ENCODE measurements at places on chromosomes 4 and X.

GRCh38 chrX:121854614-121854911 is 807.2 kb downstream of the GLUD2 start:
- no peak for DNase-seq

DNA sequence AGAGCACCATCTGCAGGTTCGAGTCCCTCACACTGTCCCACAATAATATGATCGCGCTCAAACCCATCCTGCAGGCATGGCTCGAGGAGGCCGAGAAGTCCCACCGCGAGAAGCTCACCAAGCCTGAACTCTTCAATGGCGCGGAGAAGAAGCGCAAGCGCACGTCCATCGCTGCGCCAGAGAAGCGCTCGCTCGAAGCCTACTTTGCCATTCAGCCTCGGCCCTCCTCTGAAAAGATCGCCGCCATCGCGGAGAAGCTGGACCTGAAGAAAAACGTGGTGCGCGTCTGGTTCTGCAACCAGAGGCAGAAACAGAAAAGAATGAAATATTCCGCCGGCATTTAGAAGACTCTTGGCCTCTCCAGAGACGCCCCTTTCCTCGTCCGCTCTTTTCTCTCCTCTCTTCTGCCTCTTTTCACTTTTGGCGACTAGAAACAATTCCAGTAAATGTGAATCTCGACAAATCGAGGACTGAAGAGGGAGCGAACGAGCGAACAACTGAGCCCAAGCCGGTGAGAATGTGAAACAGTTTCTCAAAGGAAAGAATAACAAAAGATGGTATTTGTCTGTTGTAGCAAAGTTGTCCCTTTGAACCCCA is 1.9 kb downstream of the POU4F2 start:
- DNase-seq = no peak

DNA sequence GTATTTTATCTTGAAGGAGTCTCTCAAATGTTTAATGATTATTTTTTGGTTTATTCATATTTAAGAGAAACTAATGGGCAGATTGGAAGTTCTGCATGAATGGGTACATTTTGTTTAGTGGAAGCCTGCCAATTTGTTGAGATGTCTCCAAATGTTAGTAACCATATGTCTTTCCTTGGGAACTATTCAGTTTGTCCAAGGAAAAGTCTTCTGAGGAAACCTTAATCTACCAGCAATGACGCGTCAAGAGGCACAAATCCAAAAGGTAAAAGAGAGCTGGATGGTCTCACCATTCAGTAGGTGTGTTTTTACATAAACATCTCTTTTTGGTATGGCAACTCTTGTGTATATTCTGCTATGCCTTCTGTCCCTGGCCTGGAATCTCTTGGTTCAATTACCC is 37.4 kb upstream of the NDST3 start:
- no peak for DNase-seq

- no peak for DNase-seq
Measured at GRCh38 chrX:40809210-40809609, 73.9 kb upstream of the MED14 start.

GRCh38 chr4:123593655-123594054 is 197.1 kb downstream of the SPRY1 start:
- no peak for DNase-seq

DNA sequence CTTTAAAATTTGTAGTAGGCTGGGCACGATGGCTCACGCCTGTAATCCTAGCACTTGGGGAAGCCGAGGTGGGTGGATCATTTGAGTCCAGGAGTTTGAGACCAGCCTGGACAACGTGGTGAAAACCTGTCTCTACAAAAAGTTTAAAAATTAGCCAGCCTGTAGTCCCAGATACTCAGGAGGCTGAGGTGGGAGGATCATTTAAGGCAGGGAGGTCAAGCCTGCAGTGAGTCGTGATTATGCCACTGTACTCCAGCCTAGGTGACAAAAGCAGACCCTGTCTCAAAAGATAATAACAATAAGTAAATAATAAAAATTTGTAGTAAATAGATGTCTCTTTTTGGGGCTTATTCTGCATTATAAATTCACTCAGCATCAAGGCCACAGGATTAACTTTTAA is 118.5 kb downstream of the IRF2 start:
- no peak for DNase-seq

GRCh38 chr4:86890790-86891189 is 1.4 kb downstream of the C4orf36 start:
- no peak for DNase-seq

DNA sequence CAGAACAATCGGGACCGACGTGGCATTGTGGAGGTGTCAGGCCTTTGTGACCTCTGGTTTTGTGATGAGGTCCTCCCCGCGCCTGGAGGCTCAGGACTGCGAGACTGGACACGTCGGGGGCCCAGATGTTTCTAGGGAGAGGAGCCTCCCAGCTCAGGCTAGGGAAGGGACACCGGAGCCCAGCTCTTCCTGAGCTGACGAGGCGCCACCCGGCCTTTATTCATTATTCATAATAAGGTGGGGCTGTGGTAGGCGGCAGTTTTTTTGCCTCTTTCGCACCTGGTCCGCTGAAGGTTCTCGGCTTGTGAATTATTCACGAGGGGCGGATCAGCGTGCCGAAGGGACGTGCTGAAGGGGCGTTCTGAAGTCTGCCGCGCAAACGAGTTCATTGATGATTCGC is 2.3 kb upstream of the UBA1 start:
- no peak for DNase-seq

GRCh38 chr4:154528869-154529268 is 21.3 kb downstream of the PLRG1 start:
- DNase-seq = no peak

DNA sequence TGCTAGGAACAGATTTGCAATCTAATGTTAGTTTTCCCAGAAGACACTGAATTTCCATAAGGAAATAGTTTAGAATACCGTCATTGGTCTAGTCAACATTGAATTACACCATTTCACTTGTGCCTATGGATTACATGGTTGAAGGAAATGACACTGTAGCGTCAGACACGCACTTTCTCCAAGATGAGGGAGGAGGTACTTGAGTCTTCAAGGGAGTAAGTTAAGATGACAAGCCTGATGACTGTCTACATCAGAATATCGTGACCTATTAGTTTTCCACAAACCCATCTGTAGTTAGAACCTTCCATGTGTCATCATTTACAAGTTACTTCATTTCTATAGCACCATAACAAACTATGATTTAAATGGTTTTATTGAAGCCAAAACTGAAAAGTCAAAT is 153.7 kb downstream of the AMELX start:
- DNase-seq = no peak

DNA sequence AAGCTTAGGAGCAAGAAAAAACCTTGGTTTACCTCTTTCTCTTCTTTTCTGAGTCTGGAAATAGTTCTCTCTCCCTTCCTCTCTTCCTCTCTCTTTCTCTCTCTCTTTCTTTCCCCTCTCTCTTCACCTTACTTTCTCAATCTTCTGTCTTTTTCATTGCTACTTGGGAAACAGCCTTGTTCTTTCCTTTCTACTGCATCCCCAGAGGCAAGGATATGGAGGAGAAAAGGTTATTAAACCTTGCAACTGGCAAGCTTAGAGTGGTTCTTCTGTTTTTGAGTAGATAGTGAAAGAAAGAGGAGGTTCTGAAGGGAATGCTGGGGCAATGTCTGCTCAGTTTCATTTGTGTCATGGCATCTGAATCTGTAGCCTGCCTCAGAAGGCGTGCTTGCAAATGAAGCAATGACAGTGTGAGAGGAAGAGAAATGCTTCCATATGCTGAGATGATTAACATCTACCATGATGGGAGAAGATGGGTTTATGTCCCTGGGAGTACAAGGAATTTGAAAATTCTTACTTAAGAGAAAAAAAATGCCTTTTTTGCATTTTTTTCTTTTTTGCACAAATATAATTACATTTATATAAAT is 190.6 kb downstream of the CEP135 start:
- DNase-seq = no peak

DNA sequence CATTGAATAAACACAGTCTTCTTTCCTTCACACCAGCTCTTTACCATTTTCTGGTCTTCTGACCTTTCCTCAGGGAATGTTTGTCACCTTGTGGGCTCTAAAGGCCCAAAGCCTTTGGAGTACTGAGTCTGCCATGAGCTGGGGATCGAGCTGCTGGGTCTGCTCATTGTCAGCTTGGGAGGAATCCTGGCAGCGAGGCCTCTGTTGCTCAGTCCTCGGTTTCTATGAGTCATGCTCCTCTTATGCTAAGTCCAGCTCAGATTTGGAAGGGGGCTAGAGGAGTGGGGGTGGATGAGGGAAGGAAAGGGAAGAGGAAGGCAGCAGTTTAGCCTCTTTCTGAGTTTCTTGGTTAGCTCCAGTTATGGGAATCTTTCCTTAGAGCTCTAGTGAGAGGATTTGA is 31.1 kb downstream of the NHSL2 start:
- DNase-seq = no peak

DNA sequence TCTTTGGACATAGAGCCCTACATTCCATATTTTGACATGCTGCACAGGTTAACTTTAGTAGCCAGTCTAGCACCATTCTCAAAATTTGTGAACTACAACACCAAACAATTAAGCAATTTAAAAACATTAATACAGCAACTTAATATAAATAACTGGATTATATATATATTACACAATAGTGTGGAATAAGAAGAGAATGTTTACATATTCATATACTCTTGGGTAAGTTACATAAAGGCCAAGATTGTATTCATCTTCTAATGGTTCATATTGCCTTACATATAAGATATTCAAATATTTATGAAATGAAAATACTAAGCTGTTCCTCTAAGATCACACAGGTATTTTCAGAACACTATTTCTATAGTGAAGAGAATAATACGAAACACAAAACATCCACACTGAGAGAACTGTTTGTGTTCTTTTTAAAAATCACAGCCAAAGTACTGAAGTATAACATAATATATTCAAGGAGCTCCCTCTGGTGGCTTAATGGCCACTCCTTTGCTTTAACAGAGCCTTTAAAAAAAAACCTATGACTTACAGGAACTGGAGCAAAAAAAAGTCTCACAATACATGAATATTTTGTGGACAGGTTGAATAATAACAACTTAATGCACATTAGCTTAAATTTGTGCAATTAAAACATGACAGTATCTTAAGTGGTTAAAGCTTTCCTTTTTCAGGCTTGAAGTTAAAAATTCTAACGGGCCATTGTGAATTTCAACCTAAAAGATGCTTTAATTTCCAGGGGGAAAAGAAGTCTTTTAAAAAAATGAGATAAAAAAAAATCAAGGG is 46.2 kb downstream of the NEK1 start:
- no peak for DNase-seq

DNA sequence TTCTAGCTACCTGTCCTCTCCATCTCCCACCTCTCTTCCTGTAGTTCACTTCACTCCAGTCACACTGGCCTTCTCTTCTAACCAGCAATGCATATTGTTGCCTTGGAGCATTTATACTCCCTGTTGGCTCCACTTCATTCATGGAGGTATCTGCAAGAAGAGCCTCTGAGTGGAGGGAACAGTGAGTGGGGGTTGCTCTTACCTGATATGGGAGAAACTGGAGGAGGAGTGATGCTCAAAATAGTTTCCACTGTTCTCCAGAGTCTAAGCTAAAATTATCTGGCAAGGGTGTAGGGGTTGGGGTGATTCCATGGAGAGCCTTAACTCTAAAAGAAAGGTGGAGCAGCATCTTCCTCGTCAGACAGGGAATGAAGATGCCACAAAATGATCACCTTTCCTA is 28.9 kb upstream of the DDX53 start:
- DNase-seq = no peak

DNA sequence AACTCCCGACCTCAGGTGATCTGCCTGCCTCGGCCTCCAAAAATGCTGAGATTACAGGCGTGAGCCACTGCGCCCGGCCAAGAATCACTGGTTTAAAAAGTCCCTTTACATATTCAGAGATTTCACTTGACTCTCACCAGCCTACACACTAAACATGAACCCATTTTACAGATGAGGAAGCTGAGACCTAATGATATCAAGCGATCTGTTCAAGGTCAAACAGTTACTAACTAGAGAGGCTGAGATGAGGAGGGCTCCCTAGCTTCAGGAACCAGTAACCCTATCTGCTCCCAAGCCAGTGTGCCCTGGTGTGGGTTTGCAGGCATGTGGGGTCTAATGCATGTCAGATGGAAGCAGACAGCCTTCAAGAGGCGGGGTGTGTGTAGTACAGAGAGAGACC is 59.6 kb upstream of the AFAP1 start:
- no peak for DNase-seq

DNA sequence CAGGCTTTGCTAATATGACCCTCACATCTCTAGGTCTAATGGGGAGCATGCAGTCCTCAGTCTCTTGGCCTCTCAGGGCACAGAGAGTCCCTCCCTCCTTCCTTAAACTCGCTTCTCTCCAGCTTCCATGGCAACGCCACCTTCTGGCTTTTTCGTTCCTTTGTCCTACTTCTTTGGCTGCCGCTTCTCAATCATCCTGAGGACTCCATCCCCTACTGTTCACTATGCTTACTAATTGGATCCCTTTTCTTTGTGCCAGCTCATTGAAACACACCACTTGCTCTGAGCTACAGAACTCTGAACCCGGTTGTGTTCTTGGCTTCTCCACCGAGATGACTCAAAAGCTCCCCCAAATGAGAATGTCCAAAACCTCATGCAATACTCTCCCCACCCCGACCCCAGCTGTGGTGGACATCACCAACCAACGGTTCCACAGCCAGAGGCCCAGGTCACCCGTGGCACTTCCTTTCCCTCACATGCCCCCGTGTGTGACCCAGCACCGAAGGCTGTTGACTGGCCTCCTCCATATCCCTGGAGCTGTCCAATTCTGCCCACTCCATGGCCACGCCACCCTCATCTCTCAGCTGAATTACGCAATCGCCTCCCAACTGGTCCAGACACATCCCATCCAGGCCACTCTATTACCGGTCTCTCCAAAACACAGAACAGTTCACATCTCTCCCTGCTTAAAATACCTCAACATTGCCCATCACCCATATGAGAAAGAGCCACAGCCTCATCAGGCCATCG is 34.7 kb downstream of the CRMP1 start:
- DNase-seq = no peak

DNA sequence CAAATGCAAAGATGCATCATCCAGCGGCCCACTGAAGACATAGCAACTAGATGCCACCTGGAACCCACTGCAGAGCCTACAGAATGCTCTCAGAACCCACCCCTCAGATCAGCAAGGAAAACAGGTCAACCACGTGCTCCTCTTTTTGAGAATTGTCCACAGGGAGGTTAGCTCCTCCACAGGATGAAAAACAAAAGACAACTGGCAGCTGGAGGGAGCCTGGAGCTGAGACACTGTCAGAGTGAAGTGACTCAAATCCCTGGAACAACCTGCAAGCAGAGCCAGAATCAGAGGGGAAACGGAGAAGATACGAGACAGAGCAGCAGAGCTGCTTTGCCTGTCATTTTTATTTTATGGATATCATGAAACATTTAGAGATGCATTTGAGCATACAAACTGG is 277.6 kb downstream of the GASK1B start:
- no peak for DNase-seq

DNA sequence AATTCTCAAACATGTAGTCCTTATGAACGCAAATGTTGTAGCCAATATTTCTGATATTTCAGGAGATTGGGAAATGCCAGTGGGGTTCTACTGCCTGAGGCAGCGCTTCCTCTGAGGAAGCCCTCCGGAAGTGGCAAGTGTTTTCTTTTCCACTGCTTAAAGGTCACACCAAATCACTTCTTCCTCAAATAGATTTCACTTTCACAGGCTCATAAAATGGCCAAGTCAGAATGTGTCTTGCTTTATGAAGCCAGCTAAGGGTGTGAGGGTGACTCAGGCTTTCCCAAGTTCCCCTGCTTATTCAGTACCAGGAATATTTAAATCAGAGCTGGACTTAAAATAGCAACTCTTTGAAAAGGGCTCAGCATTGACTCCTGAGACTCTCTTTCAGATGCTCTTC is 514.2 kb upstream of the DIPK2B start:
- no peak for DNase-seq

GRCh38 chr4:1515763-1516162 is 109.5 kb upstream of the NKX1-1 start:
- DNase-seq = no peak

GRCh38 chr4:140240237-140240636 is 86.3 kb upstream of the MAML3 start:
- DNase-seq = no peak

Measured in left lobe of liver (tissue), 2 donors.